ENCODE measurements at places on chromosomes 13 and 19. TPM values are rescaled to one million over a fixed set of nuclear protein-coding genes. Genes with fewer than 3 reads are reported as not detected.

NDFIP2 gene
- 41.2 TPM for polyA plus RNA-seq

CEACAM8 gene
- not detected for polyA plus RNA-seq

ACP7 gene
- not detected for polyA plus RNA-seq

CGB5 gene
- not detected for polyA plus RNA-seq

S1PR4 gene
- polyA plus RNA-seq = not detected

ZNF568 gene
- polyA plus RNA-seq = 19.2 TPM

SPRED3 gene
- polyA plus RNA-seq = 4.9 TPM

LHB gene
- not detected for polyA plus RNA-seq

PLA2G4C gene
- 13.1 TPM for polyA plus RNA-seq

ERICH6B gene
- not detected for polyA plus RNA-seq

CGB8 gene
- polyA plus RNA-seq = not detected

ITGBL1 gene
- polyA plus RNA-seq = 0.84 TPM

TMIGD2 gene
- not detected for polyA plus RNA-seq

SRRM5 gene
- polyA plus RNA-seq = not detected

HCST gene
- polyA plus RNA-seq = not detected

IFNL1 gene
- not detected for polyA plus RNA-seq

ZNF540 gene
- polyA plus RNA-seq = 22.5 TPM

HSD11B1L gene
- 223 TPM for polyA plus RNA-seq

C19orf85 gene
- polyA plus RNA-seq = 0.19 TPM

SMAD9 gene
- 2.5 TPM for polyA plus RNA-seq

OLFM2 gene
- 75.7 TPM for polyA plus RNA-seq

TTC9B gene
- polyA plus RNA-seq = 111 TPM

NANOS3 gene
- 3.8 TPM for polyA plus RNA-seq

SOX1 gene
- 18.5 TPM for polyA plus RNA-seq

IGFL4 gene
- 5.2 TPM for polyA plus RNA-seq

ZIC2 gene
- 10.6 TPM for polyA plus RNA-seq

CYP4F3 gene
- polyA plus RNA-seq = not detected

MYBPC2 gene
- not detected for polyA plus RNA-seq

C13orf42 gene
- not detected for polyA plus RNA-seq

DENND1C gene
- polyA plus RNA-seq = not detected

SHISA7 gene
- polyA plus RNA-seq = 7.1 TPM

ZNF382 gene
- polyA plus RNA-seq = 98.8 TPM

Measured in neural cell (in vitro differentiated cells).